ENCODE measurements at places on chromosomes 1 and 21. TPM values are rescaled to one million over a fixed set of nuclear protein-coding genes. Genes with fewer than 3 reads are reported as not detected.
A peak's percentile ranks its signal among the peaks of the same experiment; 100 is the strongest.

GRCh38 chr1:3895279-3895950 is 4.7 kb downstream of the C1orf174 start:
- no peak for DNase-seq

ACTL8 gene
- not detected for total RNA-seq

- peak; percentile 66 for DNase-seq
These were observed 23.4 kb downstream of the CELF3 start for GRCh38 chr1:151693057-151693651.

GRCh38 chr1:22773981-22774832 is 63.6 kb downstream of the EPHB2 start:
- DNase-seq: no peak

Measured in dermis blood vessel endothelial cell (primary cell).